Thyroid gland (tissue), 4 donors: ENCODE measurements at places on chromosomes 13 and 19. TPM values are rescaled to one million over a fixed set of nuclear protein-coding genes. Genes with fewer than 3 reads are reported as not detected.

DNA sequence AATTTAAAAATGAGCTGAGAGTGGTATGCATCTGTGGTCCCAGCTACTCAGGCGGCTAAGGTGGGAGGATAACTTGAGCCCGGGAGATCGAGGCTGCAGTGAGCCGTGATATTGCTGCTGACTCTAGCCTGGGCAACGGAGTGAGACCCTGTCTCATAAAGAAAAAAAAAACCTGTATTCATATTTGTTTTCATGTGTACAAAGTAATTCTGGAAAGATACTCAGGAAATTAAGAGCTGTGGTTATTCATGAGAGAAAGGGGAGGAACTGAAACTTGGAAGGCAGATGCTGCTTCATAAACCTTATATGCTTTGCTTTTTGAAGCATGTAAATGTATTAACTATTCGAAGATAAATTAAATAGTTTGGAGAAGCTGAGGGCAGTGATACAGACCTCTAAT is 8.8 kb upstream of the RLN3 start:
- no peaks in the 10 kb centered on the region for H3K36me3 ChIP-seq
- H3K4me3 ChIP-seq, result no peak overlapping the region
- H3K27me3 ChIP-seq, result no peaks in the 10 kb centered on the region

- no peak overlapping the region for H3K4me3 ChIP-seq
- no peaks in the 10 kb centered on the region for H3K27me3 ChIP-seq
- DNase-seq, result no peak
These were observed 61.7 kb downstream of the COLGALT1 start for GRCh38 chr19:17616961-17617806.

- H3K4me3 ChIP-seq, result peak overlapping the region; percentile 86
- DNase-seq, result no peak
- no peaks in the 10 kb centered on the region for H3K27me3 ChIP-seq
- H3K4me1 ChIP-seq, result no peaks in the 10 kb centered on the region
- no peaks in the 10 kb centered on the region for H3K36me3 ChIP-seq
These were observed 579 bp downstream of the ZNF566 start for GRCh38 chr19:36488846-36489117.

DNA sequence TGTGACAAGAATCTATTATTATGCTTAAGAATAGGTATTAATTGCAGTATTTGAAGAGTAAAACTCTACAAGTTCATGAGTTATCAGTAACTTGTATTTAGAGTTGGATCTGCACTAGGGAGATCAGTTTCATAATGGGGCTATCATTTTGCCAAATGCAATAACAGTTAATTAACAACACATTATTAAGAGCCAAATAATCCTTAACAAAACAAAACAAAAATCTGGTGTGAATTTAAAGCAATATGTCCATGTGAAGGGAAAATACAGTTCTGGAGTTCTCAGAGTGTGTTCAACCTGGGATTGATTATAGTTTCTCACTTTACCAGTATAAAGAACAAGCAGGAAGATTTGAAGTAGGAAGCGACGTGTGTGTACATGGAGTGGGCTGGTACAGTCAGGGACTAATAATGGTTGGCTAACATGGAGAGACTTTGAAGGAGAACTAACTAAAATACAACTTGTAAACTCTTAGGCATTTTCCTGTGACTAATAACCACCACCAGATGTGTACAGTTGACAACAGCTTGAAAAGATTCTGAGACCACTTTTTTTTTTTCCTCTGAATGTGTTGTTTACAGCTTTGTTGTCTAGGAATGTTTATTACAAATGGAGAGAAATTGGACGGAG is 58.5 kb downstream of the POSTN start:
- H3K4me1 ChIP-seq, result no peaks in the 10 kb centered on the region
- no peaks in the 10 kb centered on the region for H3K27me3 ChIP-seq
- H3K27ac ChIP-seq, result no peak overlapping the region
- no peaks in the 10 kb centered on the region for H3K36me3 ChIP-seq

GRCh38 chr13:93867481-93867880 is 612.0 kb downstream of the DCT start:
- no peak overlapping the region for H3K4me3 ChIP-seq
- DNase-seq, result no peak
- H3K27ac ChIP-seq, result no peak overlapping the region
- no peaks in the 10 kb centered on the region for H3K27me3 ChIP-seq
- H3K4me1 ChIP-seq, result no peaks in the 10 kb centered on the region

DNA sequence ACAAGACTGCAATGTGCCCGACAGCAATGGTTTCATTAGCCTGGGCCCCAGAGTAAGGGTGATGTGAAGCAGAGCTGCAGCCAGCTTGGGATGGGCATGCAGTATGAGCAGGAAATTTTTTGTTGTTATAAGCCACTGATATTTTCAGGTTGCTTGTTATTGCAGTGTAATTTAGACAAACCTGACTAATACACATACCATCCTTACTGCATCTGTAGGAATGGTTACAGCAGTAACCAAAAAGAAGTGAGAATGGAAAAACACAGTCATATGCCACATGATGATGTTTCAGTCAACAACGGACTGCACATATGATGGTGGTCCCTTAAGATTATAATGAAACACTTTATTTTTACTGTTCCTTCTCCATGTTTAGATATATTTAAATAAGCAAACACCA is 8.6 kb upstream of the POMP start:
- no peaks in the 10 kb centered on the region for H3K36me3 ChIP-seq
- no peaks in the 10 kb centered on the region for H3K27me3 ChIP-seq
- no peak for DNase-seq
- no peak overlapping the region for H3K27ac ChIP-seq

GRCh38 chr13:77029436-77029835 is 2.5 kb upstream of the FBXL3 start:
- no peak overlapping the region for H3K4me3 ChIP-seq
- no peaks in the 10 kb centered on the region for H3K27me3 ChIP-seq
- no peak overlapping the region for H3K27ac ChIP-seq
- H3K4me1 ChIP-seq, result peaks cover 14% of the 10 kb centered on the region
- no peaks in the 10 kb centered on the region for H3K36me3 ChIP-seq
- no peak for DNase-seq

- DNase-seq, result no peak
- no peaks in the 10 kb centered on the region for H3K4me1 ChIP-seq
- H3K27ac ChIP-seq, result no peak overlapping the region
- no peaks in the 10 kb centered on the region for H3K27me3 ChIP-seq
These were observed 50.6 kb upstream of the GAS6 start for GRCh38 chr13:113914333-113915011.

DNA sequence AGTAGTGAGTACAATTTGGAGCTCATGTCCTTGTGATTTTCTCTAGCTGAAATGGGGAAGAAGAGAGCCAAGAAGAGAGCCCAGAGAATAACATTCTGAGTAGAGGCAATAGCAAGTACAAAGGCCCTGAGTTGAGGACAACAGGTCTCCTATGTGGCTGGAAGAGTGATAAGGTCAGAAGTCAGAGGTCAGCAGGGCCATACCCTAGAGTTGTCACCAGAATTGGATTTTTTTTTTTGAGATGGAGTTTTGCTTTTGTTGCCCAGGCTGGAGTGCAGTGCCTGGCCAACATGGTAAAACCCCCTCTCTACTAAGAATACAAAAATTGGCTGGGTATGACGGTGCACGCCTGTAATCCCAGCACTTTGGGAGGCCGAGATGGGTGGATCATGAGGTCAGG is 8.0 kb upstream of the TRIM28 start:
- H3K27ac ChIP-seq, result no peak overlapping the region
- H3K36me3 ChIP-seq, result no peaks in the 10 kb centered on the region
- no peak overlapping the region for H3K4me3 ChIP-seq
- H3K4me1 ChIP-seq, result peaks cover 10% of the 10 kb centered on the region
- no peak for DNase-seq

DNA sequence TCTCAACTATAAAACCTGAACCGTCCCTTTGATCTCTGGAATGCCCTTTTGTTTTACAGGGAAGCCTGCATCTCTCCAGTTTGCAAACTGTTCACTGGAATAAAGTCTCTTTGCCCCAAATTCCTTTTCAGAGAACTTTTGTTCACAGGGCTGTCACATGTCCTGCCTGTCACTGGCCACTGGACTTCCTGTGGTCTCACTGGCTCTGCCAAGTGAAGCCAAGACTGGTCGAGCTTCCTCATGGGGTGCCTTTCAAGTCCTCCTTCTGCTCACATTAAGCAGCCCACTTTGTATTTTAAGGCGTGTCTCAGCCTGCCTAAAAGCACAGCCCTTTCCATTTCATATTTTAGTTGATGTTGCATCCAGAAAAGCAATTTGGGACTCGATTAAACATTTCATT is 215.7 kb downstream of the KATNAL1 start:
- no peaks in the 10 kb centered on the region for H3K4me1 ChIP-seq
- H3K27ac ChIP-seq, result no peak overlapping the region
- no peaks in the 10 kb centered on the region for H3K27me3 ChIP-seq
- H3K36me3 ChIP-seq, result no peaks in the 10 kb centered on the region

DNA sequence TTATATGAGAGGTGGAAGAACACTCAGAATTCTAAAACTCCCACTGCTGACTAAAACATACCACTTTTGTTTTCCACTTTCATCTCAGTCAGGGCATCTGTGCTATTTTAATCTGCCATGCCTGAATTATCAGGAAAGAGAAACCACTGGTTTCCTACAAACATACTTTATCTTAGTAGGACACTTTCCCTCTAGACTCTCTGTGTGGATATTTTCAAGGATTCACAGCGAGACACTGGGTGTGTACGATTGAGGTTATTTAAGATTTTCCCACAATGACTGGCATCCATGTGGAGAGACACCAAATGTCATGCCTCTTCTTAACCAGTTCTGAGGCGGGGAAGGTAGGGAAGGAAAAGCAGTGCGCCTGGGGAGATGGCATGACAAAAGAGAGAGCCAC is 212.2 kb downstream of the ENOX1 start:
- H3K27ac ChIP-seq, result no peak overlapping the region
- no peaks in the 10 kb centered on the region for H3K27me3 ChIP-seq
- H3K4me1 ChIP-seq, result no peaks in the 10 kb centered on the region
- H3K36me3 ChIP-seq, result no peaks in the 10 kb centered on the region
- H3K4me3 ChIP-seq, result no peak overlapping the region

DNA sequence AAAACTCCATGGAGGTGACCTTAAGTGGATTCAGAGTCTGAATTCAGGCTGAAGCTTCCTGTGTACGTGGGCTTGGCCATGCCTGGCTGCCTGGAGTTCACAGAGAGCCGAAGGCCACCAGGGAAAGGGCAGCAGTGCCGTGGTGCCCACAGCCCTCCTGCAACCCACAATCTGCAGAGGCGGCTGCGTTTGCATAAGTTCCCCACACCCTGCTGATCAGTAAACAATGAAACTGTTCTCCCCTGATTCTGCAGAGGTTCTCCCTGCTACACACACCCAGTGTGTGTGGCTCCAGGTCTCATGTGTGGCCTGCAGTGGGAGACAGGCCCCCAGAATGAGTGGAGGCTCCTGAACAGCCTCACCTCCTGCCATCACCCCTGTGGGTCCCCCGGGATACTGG is 126.9 kb upstream of the SLC7A1 start:
- no peaks in the 10 kb centered on the region for H3K27me3 ChIP-seq
- no peak for DNase-seq
- no peak overlapping the region for H3K27ac ChIP-seq
- H3K4me3 ChIP-seq, result no peak overlapping the region

DNA sequence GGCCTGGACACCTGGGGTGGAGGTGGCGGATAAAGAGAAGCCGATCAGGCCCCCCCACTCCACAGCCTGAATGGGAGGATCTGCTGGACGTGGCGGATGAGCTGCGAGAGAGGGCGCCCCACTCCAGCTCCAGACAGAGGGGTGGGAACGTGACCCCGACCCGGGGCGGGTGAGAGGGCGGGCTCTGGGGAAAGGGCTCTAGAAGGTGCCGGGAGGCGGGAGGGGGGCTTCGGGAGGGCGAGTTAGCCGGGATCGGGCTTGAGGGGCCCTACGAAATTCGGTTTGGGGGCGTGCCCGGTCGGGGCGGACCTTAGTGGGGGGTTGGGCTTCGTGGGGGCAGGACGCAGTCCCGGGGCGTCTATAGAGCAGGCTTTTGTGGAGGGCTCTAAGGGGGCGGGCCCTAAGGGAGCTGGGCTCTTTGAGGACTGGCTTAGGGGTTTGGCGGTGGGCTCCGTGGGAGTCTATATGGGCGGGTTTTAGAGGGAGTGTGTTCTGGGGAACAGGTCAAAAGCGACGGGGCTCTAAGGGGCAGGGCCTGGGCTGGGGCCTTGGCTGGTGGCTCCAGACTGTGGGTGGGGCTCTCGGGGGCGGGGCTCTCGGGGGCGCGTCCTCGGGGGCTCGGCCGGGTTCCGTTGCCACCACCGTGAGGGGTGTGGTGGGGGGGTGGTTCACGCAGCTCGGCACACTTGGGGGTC is 4.1 kb upstream of the NANOS3 start:
- H3K4me1 ChIP-seq, result no peaks in the 10 kb centered on the region
- peak; percentile 37 for DNase-seq
- no peaks in the 10 kb centered on the region for H3K27me3 ChIP-seq
- no peaks in the 10 kb centered on the region for H3K36me3 ChIP-seq
- H3K27ac ChIP-seq, result no peak overlapping the region

DNA sequence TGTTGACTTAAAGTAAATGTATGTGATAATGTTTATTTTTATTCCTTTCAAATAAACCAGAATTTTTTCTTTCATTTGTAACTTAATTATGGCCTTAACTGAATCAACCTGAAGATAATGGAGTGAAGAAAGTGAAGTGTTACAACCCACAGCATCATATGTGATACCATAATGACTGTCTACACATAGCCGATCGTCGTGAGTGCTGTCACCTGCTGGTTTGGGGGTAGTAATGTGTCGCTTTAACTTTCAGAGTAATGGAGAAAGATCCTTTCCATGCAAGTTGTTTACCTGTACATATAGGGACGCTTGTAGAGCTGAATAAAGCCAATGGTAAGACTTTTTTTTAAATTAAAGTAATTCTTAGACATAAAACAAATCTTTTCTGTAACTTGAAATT is 9.9 kb downstream of the CDC16 start:
- H3K27ac ChIP-seq, result no peak overlapping the region
- H3K4me3 ChIP-seq, result no peak overlapping the region
- peaks cover 70% of the 10 kb centered on the region for H3K36me3 ChIP-seq
- H3K4me1 ChIP-seq, result no peaks in the 10 kb centered on the region
- no peak for DNase-seq

GRCh38 chr19:30390356-30390988 is 18.3 kb downstream of the ZNF536 start:
- no peak overlapping the region for H3K27ac ChIP-seq
- H3K27me3 ChIP-seq, result no peaks in the 10 kb centered on the region
- DNase-seq, result no peak
- no peaks in the 10 kb centered on the region for H3K36me3 ChIP-seq

- H3K27ac ChIP-seq, result no peak overlapping the region
- H3K27me3 ChIP-seq, result no peaks in the 10 kb centered on the region
- H3K4me3 ChIP-seq, result no peak overlapping the region
- peaks cover 5% of the 10 kb centered on the region for H3K4me1 ChIP-seq
- DNase-seq, result no peak
These were observed 70.0 kb downstream of the ATP11A start for GRCh38 chr13:112759827-112760226.

- H3K4me3 ChIP-seq, result no peak overlapping the region
- H3K27me3 ChIP-seq, result no peaks in the 10 kb centered on the region
- H3K4me1 ChIP-seq, result no peaks in the 10 kb centered on the region
- no peak overlapping the region for H3K27ac ChIP-seq
- DNase-seq, result no peak
These were observed 178.3 kb upstream of the RFC3 start for GRCh38 chr13:33639626-33640080.

The SMIM44 gene
- total RNA-seq, result not detected

The PROZ gene
- not detected for total RNA-seq

The FOXO1 gene
- total RNA-seq, result 65.2 TPM

The DACH1 gene
- 0.33 TPM for total RNA-seq
